Left renal pelvis (tissue), 4 donors: ENCODE measurements at places on chromosomes 2 and 18.

- no peak for DNase-seq
Observed at GRCh38 chr2:190216829-190217228, 102.8 kb downstream of the HIBCH start.

GRCh38 chr2:108414256-108414876, 34.6 kb upstream of the GCC2 start:
- DNase-seq, result no peak

DNA sequence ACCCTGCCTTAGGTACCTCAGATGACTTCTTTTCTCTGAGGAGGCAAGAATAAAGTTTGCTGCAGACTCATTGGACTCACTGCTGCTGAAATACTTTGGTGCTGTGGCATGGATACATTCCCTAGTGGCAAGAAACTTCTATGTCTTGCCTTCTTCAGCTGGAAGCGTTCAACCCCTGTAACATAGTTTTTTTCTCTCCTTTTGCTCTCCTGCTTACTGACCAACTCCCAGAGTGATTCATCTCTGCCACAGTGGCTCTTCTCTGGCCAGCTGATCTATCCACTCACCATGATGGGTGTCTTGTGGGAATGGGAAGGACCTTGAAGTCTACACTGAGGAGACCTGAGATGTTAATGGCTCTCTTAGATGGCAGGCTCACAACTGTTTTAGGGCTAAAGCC, 309.3 kb upstream of the LRRTM4 start:
- no peak for DNase-seq

- no peak for DNase-seq
Observed at GRCh38 chr2:127857265-127857808, 618 bp downstream of the POLR2D start.

- DNase-seq, result no peak
Observed at GRCh38 chr2:55163274-55163721, 68.8 kb downstream of the CLHC1 start.

DNA sequence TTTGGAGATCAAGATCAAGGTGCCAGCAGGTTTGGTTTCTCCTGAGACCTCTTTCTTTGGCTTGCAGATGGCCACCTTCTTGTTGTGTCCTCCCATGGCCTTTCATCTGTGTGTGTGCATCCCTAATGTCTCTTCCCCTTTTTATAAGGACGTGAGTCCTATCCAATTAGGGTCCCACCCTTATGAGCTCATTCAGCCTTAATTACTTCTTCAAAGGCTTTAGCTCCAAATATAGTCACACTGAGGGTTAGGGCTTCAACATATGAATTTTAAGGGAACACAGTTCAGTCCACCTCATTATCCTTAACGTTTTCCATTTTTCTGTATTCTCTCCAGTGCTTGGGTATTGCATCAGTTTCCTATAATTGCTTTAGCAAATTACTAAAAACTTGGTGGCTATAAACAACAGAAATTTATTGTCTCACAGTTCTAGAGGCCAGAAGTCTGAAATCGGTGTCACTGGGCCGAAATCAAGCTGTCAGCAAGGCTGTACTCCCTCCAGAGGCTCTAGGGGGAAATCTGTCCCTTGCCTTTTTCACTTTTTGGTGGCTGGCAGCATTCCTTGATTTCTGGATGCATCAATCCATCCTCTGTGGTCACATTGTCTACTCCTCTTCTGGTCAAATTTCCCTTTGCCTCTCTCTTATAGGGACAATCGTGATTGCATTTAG, 34.1 kb downstream of the CDC42EP3 start:
- no peak for DNase-seq

- DNase-seq, result peak; percentile 37
Observed at GRCh38 chr2:172806493-172806892, 70.8 kb downstream of the RAPGEF4 start.

DNA sequence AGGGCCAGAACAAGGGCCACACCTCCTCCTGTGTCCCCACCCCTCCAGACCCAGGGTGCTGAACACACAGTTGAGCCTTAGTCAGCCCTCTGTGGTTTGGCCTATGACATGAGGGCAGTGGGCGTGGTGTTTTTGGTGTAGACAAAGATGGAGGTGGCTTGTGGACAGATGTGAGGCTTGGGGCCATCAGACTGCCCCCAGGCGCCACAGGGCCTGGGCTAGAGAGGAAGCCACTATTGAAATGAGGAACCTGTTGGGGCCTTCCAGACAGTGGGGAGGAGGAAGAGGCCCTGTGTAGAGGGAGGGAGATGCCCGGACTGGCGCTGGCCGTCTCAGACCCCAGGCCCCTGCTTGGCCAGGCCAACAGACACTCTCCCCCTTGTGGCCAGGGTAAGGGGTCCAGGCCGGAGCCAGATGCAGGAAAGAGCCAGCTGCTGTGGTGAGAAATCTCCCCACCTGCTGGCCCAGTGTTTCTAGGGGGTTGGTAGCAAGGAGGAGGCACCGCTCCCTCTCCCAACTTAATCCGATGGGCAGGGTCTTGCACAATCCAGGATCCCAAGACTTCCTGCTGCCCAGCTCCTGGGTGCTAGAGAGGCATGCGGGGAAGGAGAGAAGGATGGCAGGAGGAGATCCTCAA, 53.8 kb downstream of the SMAD7 start:
- DNase-seq, result no peak

- no peak for DNase-seq
Observed at GRCh38 chr2:9135822-9136558, 70.6 kb upstream of the ASAP2 start.

DNA sequence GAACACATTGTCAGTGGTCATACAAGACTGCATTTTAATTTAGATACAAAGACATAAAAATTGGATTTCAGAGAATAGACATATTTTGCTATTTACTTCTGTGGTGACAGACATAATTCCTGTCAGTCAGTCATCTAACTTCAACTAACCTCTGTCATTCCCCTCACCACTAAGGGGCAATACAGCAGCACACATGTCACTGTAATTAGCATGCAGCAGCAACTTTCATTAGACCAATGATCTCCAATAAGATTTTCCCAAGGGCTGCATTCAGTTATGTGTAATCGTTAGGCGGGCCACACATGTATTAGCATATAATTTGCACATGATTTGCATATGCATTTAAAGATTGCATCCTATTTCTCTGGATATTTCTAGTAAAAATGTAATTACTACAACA, 624.5 kb downstream of the NR4A2 start:
- no peak for DNase-seq

DNA sequence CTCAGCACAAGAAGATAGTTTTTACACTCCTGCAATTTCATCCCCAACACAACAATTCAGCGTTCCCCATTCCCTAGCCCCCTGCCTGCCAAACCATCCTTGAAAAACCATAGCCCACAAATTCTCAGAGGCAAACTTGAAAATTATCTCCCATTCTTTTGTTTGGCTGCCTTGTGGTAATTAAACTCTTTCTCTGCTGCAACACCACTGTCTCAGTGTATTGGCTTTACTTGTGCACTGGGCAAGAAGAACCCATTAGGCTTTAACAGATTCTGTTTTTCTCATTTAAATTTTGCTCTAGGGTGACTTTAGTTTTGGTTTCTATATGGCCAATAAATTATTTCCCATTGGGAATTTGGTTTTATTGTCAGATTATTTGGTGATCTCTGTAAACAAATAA, 23.2 kb upstream of the FTCDNL1 start:
- no peak for DNase-seq

GRCh38 chr18:3920832-3921231, 470.9 kb downstream of the TGIF1 start:
- DNase-seq, result no peak

DNA sequence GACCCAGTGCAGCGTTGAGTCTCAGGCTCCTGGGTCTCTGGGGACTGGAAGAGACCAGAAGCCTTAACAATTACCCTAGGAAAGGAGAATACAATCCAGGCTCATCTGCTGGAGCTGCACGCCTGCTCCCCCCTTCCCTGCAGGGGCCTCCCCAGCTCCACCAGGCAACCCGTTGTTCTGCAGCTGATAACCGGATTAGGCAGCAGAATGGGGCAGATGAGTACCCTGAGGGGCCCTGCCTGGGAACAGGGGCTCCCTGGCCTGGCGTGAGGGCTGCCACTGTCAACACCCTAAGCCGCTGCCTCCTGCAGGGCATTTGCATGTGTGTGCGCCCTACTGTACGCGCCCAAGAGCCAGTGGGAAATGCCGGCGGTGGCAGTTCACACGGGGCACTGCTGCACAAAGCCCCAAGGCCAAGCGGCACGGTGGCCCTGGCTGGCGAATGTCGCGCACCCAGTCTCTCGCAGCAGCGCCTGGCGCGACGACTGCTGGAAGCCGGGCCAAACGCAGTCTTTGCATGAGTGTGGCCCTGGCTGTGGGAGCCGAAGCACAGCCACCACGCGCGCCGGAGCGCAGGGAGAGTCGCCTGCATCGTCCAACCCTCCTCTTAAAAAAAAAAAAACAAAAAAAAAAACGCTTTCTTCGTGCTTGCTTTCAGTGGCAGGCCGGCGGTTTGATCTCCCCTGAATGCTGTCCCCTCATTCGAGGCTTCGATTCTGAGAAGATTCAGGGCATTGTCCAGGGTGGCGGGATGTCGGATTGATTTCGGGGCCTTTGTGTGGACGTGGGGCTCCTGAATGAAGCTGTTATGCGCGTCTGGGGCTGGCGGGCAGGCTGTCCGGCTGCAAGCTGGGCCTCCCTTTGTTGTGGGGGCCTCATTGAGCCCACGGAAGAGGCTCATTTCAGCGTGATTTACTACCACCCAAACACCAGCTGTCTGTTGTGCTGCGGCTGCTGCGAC, 63.8 kb downstream of the SETBP1 start:
- DNase-seq, result no peak

GRCh38 chr2:219417374-219417773, 803 bp upstream of the DES start:
- no peak for DNase-seq

- no peak for DNase-seq
Observed at GRCh38 chr2:85601771-85602475, 575 bp downstream of the TMEM150A start.

GRCh38 chr18:7593218-7593819, 26.2 kb downstream of the PTPRM start:
- DNase-seq, result no peak

- no peak for DNase-seq
Observed at GRCh38 chr2:71605781-71606241, 152.4 kb downstream of the DYSF start.

DNA sequence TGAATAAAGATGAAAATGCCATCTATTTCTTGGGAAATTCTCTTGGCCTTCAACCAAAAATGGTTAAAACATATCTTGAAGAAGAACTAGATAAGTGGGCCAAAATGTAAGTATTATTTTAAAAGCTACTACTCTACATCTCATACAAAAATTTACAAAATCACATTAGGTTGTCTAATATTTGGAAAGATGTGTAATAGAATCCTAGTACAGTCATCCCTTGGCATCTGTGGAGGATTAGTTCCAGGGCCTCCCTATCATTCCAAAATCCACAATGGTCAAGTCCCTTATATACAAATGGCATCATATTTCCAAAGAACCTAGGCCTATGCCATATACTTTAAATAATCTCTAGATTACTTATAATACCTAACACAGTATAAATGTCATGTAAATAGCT, 41.2 kb downstream of the KYNU start:
- no peak for DNase-seq

- no peak for DNase-seq
Observed at GRCh38 chr2:206837775-206838174, 72.4 kb downstream of the FASTKD2 start.
